Activated naive CD8-positive, alpha-beta T cell treated with anti-CD3 and anti-CD28 coated beads, Interleukin-2, amount 10 ng/mL, durations not matched to agents 7 days and 5 days (primary cell): ENCODE measurements at places on chromosomes 5 and 9. TPM values are rescaled to one million over a fixed set of nuclear protein-coding genes. Genes with fewer than 3 reads are reported as not detected.

GRCh38 chr5:65808251-65808741, 86.3 kb downstream of the NLN start:
- no peak for DNase-seq
- H3K4me1 ChIP-seq = peaks cover 19% of the 10 kb centered on the region
- no peak overlapping the region for H3K27ac ChIP-seq
- no peaks in the 10 kb centered on the region for H3K27me3 ChIP-seq

DNA sequence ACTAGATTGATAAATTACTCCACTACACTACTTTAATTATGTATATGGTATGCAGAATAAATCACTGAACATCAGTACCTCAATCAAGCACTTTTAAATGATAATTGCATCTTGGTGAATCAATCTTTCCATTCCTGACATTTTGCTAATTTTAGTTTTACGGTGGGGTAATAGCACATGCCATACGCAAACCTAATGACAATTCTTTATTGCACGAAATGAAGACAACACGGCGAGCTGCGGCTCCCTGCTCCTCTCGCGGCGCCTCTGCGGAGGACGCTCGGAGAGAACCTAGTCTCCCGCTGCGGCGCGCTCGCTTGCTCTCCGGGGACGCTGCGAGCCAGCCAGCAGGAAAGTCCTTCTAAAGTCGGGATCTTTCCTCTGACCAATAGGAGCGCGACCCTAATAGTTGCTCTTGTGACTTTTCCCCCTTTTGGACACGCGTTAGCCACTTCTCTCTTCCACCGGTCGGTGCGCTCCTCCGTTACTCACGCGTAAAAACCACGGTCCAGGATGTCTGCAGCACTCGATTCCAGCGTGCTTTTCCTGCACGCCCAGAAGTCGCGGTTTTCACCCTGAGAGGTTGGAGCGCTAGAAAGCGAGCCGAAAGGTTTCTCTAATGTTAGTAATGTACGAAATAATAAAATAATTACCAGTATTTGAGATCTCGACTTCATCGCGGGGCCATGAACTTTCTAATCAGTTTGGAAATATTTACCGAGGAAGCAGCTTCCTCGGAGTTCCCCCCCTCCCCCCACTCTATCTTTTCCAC, 1.0 kb upstream of the MEF2C start:
- H3K27me3 ChIP-seq = peaks cover 81% of the 10 kb centered on the region
- peaks cover 18% of the 10 kb centered on the region for H3K4me1 ChIP-seq
- no peaks in the 10 kb centered on the region for H3K36me3 ChIP-seq
- H3K27ac ChIP-seq = no peak overlapping the region

- no peak for DNase-seq
- H3K4me3 ChIP-seq = no peak overlapping the region
- peaks cover 19% of the 10 kb centered on the region for H3K27me3 ChIP-seq
Observed at GRCh38 chr5:171269717-171270116, 39.3 kb upstream of the TLX3 start.

GRM6 gene
- not detected for total RNA-seq

GRCh38 chr5:95899006-95899405, 62.6 kb downstream of the ELL2 start:
- no peak overlapping the region for H3K4me3 ChIP-seq
- H3K27me3 ChIP-seq = no peaks in the 10 kb centered on the region
- H3K27ac ChIP-seq = no peak overlapping the region
- peaks cover 16% of the 10 kb centered on the region for H3K36me3 ChIP-seq
- peaks cover 6% of the 10 kb centered on the region for H3K4me1 ChIP-seq

DNA sequence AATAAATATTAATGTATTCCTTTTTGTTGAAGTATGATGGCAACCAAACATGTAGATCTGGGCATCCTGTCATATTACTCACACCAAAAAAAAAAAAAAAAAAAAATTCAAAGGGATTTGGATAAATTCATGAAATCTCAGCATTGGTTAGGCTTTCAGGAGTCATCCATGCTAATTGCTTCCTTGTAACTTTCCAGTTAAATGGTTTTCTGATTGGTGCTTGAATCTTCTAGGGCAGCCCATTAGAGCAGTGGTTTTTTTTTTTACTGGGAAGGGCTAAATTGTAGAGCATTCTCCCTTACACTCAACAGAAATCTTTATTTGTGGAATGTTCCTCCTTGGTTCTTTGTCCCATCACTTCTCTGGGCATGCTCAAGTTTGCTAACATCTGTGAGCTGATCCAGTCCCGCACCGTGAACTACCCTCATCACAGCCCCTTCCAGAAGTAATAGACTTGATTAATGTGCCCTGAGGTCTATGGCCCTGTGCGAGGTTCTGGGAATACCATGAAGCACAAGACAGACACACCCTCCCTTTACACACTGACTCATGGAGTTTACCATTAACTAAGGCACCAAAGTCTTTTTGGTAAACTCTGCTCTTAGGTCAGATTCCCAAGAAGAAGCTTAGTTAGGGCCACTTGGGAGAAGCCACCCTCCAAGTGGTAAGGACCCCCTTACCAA, 56.0 kb downstream of the RGS3 start:
- H3K4me1 ChIP-seq = peaks cover 67% of the 10 kb centered on the region
- peaks cover 34% of the 10 kb centered on the region for H3K36me3 ChIP-seq
- no peaks in the 10 kb centered on the region for H3K27me3 ChIP-seq

DNA sequence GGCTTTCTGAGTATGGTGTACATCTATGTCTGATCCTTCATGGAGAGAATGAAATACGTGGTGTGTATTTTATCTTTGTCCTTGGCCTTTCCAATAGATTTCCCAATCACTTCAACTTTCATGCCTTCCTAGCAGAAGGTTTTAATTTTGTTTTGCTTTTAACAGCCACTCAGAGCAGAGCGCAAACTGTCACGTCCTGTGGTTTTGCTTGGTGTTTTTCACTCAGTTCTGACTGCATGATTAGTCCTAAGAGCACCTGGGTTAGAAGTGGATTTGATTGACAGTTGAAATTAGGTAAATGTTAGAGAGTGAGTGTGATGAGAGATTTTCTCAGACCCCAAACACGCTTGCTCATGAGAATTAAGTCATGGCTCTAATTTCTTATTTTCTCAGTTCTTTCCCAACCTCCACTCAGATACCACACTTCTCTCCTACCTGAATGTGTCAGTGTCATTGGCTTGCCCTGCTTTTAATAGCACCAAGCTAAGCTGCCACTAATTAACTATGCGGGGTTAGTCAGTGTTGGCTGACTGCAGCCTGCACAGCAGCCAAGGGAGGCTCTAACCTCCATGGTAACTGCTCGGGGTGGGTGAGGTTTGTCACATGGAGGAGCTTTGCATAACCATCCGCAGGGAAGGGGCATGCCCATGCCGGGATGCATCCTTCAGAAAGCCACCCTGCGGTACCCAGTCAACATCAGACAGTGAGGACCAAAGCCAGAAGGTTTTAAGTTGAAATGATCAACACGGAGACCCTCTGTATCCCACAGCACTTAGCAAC, 173.4 kb downstream of the NR3C1 start:
- H3K27ac ChIP-seq = peak overlapping the region; percentile 87
- H3K4me3 ChIP-seq = peak overlapping the region; percentile 71
- no peaks in the 10 kb centered on the region for H3K27me3 ChIP-seq

DNA sequence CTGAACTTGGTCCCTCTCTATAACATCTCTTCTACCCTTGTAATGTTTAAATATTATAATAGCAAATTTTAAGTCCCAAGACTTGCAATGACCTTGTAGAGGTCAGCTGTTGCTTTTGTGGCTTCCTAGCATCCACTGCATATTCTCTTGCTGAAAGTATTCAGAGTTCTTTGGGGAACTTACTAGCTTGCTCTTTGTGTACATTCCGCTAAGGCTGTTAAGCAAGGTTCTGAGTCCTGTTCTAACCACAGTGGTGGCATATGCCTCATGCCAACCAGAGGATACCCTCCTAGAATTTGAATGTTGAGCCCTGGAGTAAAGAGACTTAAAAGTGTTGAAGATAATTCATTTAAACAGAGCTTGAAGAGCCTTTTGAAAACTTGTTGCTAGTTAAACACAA, 570.9 kb downstream of the TLE1 start:
- H3K27me3 ChIP-seq = no peaks in the 10 kb centered on the region
- no peaks in the 10 kb centered on the region for H3K36me3 ChIP-seq
- DNase-seq = no peak
- H3K4me1 ChIP-seq = peaks cover 5% of the 10 kb centered on the region
- no peak overlapping the region for H3K4me3 ChIP-seq
- H3K27ac ChIP-seq = no peak overlapping the region

DNA sequence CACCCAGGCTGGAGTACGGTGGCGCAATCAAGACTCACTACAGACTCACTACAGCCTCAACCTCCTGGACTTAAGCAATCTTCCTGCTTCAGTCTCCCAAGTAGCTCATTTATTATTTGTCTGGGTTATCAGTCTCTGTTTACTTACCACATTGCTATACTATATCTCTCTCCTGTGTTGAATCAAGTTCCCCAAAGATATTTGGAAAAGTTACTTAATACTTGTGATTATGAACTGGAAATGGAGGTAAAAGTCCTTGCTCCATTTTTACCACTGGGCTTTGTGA, 55.6 kb downstream of the ANGPTL2 start:
- H3K27me3 ChIP-seq = peaks cover 2% of the 10 kb centered on the region
- no peak for DNase-seq
- no peak overlapping the region for H3K4me3 ChIP-seq
- no peak overlapping the region for H3K27ac ChIP-seq
- H3K36me3 ChIP-seq = peaks cover under 1% of the 10 kb centered on the region

GRCh38 chr5:178590141-178590923, at the start of gene COL23A1:
Gene COL23A1 (minus strand): TSS chr5:178590393.
- no peak within 1 kb of the TSS for H3K27ac ChIP-seq
- peaks cover 5% of the 10 kb centered on the region for H3K4me1 ChIP-seq
- H3K27me3 ChIP-seq = peaks cover 47% of the 10 kb centered on the region
- peaks cover 16% of the 10 kb centered on the region for H3K36me3 ChIP-seq
- peak; percentile 68 for DNase-seq
- H3K4me3 ChIP-seq = peak within 1 kb of the TSS; percentile 66

- no peaks in the 10 kb centered on the region for H3K36me3 ChIP-seq
- peak overlapping the region; percentile 82 for H3K27ac ChIP-seq
- H3K27me3 ChIP-seq = peaks cover 2% of the 10 kb centered on the region
- H3K4me1 ChIP-seq = peaks cover 30% of the 10 kb centered on the region
- DNase-seq = peak; percentile 84
Observed at GRCh38 chr9:137029058-137029936, 1.3 kb upstream of the ABCA2 start.
